ENCODE measurements at places on chromosomes 11 and 22.

GRCh38 chr11:108223348-108224149 lies 682 bp downstream of the ATM start:
- DNase-seq: no peak

GRCh38 chr11:130449996-130450769 lies 1.7 kb downstream of the ADAMTS15 start:
- DNase-seq: no peak

DNA sequence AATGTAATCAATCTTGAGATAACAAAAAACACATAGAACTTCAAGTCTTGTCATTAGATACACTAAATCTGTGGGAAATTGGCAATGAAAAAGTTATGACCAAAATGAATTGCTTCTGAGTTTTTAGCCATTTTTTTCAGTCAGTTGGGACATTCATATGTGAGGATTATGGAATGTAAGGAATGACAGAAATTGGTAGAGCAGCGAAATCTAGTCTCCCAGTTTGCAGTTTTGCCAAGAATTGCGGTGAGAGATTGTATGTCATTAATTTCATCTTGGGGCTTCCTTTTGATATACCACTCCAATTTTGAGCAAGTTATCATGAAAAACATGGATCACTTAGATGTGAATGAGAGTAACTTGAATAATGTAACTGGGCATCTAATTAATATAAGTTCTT lies 49.9 kb downstream of the SIK2 start:
- DNase-seq: no peak

- no peak for DNase-seq
These were observed 80.9 kb downstream of the INSC start for GRCh38 chr11:15195454-15196200.

DNA sequence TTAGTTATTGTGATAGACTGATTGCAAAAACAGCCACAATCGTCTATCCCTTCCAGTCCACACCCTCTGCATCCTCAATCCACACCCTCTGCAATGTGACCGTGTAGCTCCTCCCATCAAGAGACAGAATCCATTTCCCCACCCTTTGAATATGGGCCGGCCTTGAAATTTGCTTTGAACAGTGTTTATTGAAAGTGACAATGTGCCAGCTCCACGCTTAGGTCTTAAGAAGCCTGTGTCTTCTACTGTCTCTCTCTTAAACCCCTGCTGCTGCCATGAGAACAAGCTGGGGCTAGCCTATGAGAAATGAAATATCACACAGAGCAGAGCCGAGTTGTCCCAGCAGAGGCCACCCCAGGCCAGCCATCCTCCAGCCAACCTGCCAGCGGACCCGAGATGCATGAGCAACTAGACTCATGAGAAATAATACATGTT lies 22.3 kb upstream of the MICAL2 start:
- no peak for DNase-seq

GRCh38 chr11:35661534-35661933 lies 1.0 kb upstream of the TRIM44 start:
- no peak for DNase-seq

DNA sequence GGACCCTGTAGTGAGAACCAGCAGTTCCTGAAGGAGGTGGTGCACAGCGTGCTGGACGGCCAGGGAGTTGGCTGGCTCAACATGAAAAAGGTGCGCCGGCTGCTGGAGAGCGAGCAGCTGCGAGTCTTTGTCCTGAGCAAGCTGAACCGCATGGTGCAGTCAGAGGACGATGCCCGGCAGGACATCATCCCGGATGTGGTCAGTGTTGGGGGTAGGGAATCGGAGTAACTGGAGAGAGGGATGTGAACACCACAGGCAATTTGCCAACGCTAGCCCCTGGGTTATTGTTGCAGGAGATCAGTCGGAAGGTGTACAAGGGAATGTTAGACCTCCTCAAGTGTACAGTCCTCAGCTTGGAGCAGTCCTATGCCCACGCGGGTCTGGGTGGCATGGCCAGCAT lies 19.9 kb downstream of the MADD start:
- DNase-seq: no peak

DNA sequence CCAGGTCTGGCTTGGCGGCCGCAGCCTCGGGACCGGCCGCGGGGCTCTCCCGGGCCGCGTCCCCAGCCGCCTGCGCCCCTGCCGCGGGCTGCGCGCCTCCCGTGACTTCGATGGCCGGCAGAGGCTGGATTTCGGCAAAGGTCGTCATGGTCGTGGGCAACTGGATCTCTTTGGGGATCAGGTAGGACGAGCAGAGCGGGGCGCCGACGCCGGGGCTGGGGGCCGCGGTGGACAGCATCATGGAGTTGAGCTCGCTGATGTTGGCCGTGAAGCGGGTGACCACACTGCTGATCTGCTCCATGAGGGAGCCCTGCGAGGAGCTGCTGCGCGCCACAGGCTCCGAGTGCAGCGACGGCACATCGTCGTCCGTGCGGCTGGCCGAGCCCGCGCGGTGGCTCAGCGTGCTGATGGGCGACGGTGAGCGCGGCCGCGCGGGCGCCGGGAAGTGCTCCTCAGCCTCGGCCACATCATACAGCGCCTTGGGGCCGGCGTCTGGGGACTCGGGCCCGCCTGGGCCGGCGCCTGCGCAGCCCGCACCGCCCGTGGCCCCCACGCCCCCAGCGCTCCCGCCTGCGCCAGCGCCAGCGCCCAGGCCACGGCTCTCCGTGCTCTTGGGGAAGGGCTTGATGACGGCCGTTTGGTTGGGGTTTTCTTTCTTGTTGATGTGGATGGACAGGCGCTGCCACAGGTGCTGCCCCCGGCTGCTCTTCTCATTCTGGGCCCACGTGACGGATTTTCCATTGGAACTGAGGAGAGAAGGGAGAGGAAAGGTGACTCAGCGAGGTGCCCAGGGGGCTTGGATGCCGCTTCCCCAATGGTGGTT lies 171.4 kb upstream of the CTSC start:
- no peak for DNase-seq
